ENCODE measurements at places on chromosomes 1 and 21. TPM values are rescaled to one million over a fixed set of nuclear protein-coding genes. Genes with fewer than 3 reads are reported as not detected.

- DNase-seq: no peak
Observed at GRCh38 chr21:35298757-35299156, 249.7 kb upstream of the RUNX1 start.

- DNase-seq: peak; percentile 87
Observed at GRCh38 chr1:153533689-153534201, 2.0 kb downstream of the S100A6 start.

DNA sequence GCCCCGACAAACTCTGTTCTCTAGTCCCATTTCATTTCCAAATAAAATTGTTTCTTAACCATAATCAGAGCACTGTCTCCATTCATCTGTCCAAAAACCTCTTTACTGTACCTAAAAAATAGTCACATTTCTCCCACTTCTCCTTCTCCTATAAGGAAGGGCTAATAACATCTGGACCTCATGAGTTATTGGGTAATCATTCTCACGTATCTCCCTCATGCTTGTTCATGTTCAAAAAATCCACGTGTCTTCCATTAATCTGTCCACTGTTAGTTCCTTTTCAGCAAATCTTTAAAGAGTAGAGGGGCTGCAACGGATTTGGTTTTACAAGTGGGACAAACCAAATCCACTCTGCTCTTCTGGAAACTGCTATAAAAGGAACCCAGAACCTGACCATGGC lies 1418.8 kb downstream of the MRPL39 start:
- DNase-seq: no peak

The AIRE gene
- total RNA-seq: not detected

DNA sequence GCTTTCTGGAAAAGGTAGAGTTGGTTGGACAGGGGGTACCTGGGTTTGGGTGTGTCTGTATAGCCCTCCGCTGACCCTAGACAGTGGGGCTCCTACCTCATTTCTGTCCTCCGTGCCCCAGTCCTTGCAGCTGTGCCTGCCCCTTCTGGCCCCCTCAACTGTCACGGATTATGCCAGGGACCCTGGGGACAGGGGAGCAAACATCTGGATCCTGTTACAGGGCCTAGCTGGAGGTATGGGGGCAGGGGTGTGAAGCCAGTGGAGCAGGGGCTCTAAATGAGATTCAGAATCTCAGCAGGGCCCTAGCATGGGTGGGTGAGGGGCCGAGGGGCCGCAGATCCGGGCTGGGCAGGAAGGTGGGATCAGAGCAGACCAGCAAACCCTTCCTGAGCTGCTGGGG lies 81.0 kb downstream of the TAS1R2 start:
- DNase-seq: no peak

- no peak for DNase-seq
Observed at GRCh38 chr1:70231475-70231874, 10.3 kb downstream of the SRSF11 start.

DNA sequence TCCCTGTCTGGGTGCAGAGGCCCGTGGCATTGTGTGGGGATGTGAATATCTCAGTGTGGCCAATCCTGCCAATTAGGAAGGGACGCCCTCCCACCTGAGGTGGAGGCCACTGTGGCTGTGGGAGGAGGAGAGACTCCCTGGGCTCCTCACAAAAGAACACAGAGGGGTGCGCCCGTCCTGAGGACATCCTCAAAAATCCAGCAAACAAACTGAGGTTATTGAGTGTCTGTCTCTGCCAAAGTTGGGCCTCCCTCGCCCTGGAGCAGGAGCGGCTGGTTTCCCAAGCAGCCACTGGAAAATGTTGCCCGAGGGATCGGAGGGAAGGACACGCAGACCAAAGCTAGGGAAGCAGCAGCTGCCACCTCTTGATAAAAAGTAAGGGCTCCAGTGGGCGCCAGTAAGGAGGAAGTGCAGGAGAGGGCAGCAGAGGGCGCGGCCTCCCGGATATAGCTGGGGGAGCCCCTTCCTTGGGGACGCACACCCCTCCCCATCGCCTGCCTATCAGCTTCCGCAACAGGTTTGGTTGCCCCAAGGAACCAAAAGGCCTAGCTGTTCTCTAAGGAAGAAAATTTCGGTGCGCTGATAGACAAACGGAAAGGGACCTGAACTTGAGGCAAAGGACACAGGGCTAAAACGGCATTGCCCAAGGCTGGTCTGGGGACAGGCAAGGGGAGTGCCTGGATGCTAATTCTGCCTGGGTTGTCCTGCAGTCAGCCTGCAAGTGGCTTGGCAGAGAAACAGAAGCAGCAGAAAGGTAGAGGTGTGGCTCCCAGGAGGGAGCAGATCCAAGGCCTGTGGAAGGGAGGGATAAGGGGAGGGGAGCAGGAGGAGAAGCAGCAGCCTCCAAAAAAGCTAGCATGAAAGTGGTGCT lies 1.7 kb upstream of the GRIK3 start:
- DNase-seq: no peak

- DNase-seq: peak; percentile 67
Observed at GRCh38 chr1:152442765-152443164, 28.7 kb upstream of the CRNN start.

The SESN2 gene
- 33.2 TPM for total RNA-seq

DNA sequence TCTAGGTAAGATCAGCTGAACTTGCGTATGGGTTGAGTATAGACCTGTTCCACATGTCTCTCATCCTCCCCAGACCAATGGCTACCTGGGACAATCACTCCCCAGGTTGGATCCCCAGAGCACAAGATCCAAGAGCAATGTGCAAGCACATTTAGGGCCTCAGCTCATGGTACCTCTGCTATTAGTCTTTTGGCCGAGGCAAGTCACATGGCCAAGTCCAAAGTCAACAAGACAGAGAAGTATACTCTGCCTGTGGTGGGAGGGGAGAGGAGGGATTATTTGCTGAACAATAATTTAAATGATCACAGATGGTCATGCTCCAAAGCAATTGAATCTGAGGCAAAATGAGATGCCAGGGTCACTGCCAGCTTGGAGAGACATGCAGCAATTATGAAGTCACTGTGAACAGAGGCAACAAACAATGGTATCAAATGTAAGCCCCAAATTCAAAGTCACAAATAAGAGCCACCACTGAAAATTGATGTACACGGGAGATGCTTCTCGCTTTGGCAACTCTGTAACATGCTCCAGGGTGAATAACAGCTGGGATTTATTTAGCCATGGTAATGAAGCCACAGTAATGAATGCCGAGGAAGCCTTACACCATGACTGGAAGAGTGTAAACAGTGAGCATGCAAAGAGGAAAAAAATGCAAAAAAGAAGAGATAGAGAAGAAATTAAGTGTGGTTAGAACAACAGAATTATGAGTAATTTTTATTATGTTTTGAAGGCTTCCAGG lies 149.1 kb downstream of the ZNF281 start:
- DNase-seq: no peak

The TTC3 gene
- total RNA-seq: 615 TPM

GRCh38 chr1:6975331-6976043 lies 190.2 kb downstream of the CAMTA1 start:
- DNase-seq: no peak

The RNF186 gene
- total RNA-seq: not detected

GRCh38 chr21:35829067-35829466 lies 231.3 kb downstream of the SETD4 start:
- DNase-seq: no peak

The DIO1 gene
- total RNA-seq: not detected

- no peak for DNase-seq
Observed at GRCh38 chr1:30872948-30873263, 35.7 kb downstream of the SDC3 start.

- DNase-seq: no peak
Observed at GRCh38 chr1:1947493-1947892, 28.4 kb upstream of the TMEM52 start.

DNA sequence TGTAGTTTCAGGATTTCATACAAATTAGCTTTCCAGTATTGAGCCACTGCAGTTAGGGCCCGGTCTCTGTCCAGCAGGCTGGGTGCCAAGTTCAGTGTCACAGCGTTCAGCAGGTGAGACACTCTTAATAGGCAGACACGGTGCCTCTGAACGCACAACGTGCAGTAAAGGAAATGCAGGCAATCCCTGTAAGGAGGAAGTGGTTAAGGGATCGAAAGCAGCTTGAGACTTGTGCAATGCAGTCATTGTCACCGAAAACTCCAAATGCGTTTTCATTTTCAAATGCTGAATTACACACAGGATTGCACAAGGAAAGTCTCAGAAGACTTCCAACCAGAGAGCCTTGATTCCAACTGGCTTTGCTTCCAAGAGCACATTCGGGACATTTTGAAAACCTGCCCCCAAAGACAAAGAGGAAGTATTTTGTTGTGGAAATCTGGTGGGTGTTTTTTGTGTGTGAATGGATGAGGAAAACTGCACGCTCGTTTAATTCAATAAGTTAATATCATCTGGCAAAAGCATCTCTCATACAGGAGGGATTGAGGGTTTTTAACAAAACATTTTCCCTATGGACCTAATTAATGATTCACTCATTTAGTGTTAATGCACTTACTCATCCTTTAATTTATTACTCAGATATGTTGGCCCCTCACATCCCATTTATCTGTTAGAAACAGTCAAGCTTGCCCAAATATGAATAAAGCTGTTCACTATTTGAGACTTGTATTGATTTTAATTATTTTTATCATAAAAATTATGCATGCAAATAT lies 61.6 kb downstream of the PTGS2 start:
- DNase-seq: peak; percentile 83

- DNase-seq: no peak
Observed at GRCh38 chr1:93666613-93667384, 14.8 kb downstream of the BCAR3 start.

The KRTAP7-1 gene
- not detected for total RNA-seq

The CRYBG2 gene
- total RNA-seq: not detected

DNA sequence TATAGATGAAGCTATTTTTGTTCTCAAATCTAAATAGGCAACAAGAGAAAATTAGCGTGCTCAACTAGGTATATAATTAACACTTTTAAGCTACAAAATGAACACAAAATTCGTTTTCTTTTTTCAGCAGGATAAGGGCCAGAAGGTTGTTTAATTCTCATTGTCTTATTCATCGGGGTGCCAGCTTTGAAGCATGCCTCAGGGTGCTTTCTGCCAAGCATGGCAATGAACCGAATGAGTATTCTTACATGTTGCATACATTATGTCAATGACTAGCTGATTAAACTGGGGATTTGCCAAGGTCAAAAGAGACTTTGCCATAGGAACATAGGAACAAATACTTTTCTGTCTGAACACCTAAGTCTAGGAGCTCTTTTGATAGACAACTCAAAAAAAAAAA lies 102.0 kb upstream of the MAP1LC3C start:
- no peak for DNase-seq

- peak; percentile 89 for DNase-seq
Observed at GRCh38 chr1:186985889-186986491, 157.2 kb downstream of the PLA2G4A start.

- DNase-seq: no peak
Observed at GRCh38 chr1:227424159-227424680, 105.9 kb upstream of the CDC42BPA start.

- DNase-seq: no peak
Observed at GRCh38 chr21:43575473-43575844, 83.8 kb downstream of the HSF2BP start.

The NMNAT2 gene
- 0.49 TPM for total RNA-seq

DNA sequence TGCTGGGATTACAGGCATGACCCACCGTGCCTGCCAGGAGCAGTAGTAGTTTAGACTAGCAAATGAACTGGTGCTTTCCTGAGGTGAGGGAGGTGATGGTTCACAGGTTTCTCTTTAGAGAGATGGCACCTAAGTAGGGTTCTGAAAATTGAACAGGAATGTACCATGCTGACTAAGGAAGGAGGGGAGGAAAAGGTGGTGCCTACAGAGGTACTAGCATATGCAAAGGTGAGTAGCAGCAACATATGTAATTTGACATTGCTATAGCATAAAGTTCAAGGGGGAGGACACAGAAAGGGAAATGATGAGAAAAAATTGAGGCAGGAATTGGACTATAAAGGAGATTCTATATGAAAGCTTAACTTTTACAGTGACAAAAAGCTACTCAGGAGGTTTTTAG lies 65.9 kb upstream of the RBM34 start:
- DNase-seq: no peak

The TMEM200B gene
- total RNA-seq: 9.5 TPM

GRCh38 chr1:61332196-61332753 lies 249.9 kb downstream of the NFIA start:
- DNase-seq: no peak

The PAPPA2 gene
- 15.9 TPM for total RNA-seq

GRCh38 chr1:156461781-156462647 lies 38.6 kb downstream of the MEF2D start:
- no peak for DNase-seq
